NCI-H1436 (cell line): ENCODE measurements at places on chromosomes 12 and 14.

DNA sequence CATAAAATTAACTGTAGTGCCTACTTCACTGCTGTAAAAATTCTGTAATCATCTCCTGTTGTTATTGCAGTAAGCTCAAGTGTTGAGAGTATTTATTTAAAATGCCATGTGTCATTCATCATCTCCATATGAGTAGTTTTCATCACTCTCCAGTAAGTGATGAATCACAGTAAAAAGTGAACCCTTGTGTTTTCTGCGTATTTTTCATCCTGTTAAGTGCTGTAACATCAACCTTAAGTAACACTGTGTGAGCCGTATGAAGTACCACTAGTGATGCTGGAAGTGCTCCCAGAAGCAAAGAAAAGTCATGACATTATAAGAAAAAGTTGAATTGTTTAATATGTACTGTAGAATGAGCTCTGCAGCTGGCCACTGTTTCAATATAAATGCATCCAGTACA is 55.4 kb downstream of the SLCO1B3 start:
- no peak for DNase-seq

- no peak for DNase-seq
Observed at GRCh38 chr12:50240096-50240791, 43.1 kb downstream of the LIMA1 start.

DNA sequence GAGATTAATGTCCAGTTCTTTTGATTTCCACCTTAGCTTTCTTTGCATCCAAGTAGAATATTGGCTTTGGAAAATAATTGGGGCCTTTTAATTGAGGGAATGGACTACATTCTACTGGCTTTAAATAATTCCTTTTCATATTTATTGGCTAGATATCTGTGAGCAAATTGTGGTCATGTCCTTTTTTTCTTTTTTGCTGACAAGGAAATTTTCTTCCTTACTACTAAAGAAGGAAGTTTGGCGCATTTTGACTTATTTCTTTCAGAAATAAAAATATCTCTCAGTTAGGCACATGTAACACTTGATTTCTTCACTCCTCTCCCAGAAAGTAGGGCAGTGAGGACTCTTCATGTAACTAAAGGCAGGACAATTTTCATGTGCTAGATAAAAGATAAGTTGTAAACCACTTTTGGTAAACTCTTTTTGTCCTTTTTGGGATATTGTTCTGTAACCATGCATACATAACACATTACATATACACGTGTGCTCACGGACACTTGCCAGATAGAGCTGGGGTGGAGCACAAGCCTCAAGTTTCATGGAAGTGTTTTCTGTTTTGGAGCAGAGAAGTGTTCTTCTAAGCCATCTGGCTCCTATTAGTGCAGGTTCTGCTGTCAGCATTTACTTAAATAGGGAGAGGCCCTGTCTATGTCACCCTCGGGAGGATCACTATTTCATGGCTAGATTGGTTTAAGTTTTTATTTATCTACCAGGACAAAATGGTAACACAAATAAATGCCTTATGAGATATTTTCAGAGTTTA is 85.1 kb upstream of the LRIG3 start:
- DNase-seq: no peak

GRCh38 chr14:68820999-68821683 is 28.3 kb upstream of the ZFP36L1 start:
- DNase-seq: no peak

DNA sequence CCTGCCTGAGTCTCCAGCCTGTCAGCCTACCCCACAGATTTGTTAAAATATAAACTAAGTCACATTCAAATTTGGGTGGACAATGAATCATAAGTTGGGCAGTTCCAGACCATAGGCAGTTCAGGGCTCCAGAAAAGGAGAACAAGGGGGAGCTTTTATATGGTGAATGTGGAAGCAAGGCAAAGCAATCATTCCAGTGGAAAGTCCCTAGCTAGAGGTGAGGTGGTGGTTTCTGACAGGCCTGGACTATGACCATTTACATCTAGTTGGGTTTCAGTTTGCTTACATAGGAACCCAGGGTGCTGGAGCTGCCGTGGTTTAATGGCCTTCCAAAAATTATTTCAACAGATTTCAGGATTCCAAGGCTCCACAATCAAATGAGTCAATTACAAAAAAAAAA is 207.3 kb downstream of the AEBP2 start:
- no peak for DNase-seq

- DNase-seq: no peak
Observed at GRCh38 chr12:117134059-117134458, 34.8 kb upstream of the TESC start.

GRCh38 chr12:3122841-3123678 is 45.9 kb downstream of the TSPAN9 start:
- DNase-seq: no peak
